Lower leg skin (tissue), 4 donors: ENCODE measurements at places on chromosomes 7 and 10.

DNA sequence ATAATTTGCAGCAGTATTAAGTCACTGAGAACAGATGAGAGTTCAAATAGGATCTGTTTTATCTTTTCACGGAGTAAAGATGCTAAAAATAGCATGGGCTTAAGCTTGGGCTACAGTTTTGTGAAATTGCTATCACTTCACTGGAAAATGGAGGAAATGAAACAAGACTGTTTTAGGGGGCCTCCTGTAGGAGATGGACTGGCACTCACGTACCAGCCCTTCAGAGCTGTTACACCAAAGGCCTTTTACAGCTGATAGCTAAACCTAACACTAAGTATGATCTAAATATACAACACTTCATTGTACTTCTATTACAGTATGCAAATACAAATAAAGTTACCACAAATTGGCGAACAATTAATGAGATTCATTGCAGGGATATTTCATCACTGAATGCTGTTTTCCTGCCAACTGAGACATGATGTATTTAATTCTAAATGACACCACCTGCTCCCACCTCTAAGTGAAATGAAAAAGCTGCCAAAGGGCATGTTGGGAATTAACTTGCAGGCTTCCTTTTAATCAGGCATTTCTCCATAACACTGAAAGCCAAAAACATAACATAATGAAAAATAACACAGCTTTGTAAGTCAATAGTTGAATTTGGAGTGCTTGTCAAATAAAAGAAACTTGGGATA is 304.5 kb upstream of the LRRN3 start:
- no peak for DNase-seq

GRCh38 chr7:45969940-45970339 is 48.9 kb upstream of the IGFBP3 start:
- DNase-seq: peak; percentile 34

- no peak for DNase-seq
Measured at GRCh38 chr7:24334012-24334411, 50.0 kb downstream of the NPY start.

GRCh38 chr7:25804154-25804553 is 347.8 kb upstream of the NFE2L3 start:
- no peak for DNase-seq

DNA sequence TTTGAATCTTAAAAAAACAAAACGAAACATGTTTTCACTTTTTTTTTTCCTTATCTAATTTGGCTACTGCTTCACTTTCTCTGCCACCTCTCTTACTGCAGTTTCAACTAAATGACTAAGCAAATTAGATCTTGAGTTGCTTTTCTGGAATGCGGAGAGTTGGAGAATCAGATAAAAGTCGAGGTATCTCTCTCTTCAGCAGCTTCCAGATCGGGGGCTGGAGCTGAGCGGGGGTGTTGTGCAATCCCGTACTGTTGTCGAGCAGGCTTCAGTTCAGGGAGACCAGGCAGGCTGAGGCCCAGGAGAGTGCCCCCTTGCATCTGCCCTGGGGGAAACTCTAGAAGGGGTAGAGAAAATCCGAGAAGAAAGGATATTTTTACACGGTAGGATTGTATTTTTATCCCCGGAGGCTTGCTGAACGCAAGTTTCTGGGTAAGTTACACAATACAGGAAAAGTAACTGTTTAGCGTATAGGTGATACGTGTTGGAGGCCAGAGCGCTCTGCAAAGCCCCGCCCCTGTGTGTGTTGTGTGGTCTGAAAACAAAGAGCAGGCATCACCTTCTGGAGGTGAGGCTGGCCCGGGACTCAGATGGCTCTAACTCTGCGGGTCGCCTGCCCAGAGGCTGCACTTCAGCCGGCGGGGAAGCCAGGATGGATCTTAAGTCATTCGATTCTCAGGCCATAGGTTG is 116.6 kb downstream of the KLF6 start:
- DNase-seq: no peak

DNA sequence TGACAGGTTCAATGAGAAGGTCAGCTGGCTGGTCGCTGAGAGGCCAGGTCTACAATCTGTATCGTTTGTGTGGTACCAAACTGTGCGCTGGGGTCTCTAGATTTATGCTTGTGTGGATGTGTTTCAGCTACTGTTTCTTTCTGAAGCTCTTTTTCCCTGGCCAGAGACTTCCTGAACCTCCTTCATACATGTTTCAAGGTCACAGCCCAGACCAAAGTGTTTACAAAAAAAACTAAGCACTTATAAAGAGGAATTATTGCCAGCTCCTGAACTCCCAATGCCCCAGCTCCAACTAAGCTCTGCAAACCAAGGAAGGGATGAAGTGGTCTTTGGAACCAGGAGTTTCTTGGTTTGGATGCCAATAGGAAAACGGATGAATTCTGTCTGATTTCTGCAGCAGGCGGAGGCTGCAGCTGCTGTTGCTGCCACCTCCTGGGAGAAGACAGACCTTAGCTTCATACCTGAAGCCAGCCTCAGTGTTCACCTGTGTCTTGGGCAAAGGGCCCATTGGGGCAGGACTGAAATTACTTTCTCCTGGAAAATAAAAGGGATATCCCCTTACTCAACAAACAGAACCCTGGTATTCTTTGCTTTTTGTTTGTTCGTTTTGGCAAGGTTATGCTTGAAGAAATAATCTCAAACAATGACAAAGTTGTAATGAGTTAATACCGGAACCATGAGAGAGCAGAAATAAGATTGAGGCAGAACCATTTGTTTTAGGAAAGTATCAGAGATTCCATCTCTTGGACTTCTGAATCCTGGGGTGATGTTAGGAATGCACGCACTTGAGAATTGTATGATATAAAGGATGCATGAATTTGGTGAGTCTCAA is 24.6 kb upstream of the MKLN1 start:
- DNase-seq: no peak

DNA sequence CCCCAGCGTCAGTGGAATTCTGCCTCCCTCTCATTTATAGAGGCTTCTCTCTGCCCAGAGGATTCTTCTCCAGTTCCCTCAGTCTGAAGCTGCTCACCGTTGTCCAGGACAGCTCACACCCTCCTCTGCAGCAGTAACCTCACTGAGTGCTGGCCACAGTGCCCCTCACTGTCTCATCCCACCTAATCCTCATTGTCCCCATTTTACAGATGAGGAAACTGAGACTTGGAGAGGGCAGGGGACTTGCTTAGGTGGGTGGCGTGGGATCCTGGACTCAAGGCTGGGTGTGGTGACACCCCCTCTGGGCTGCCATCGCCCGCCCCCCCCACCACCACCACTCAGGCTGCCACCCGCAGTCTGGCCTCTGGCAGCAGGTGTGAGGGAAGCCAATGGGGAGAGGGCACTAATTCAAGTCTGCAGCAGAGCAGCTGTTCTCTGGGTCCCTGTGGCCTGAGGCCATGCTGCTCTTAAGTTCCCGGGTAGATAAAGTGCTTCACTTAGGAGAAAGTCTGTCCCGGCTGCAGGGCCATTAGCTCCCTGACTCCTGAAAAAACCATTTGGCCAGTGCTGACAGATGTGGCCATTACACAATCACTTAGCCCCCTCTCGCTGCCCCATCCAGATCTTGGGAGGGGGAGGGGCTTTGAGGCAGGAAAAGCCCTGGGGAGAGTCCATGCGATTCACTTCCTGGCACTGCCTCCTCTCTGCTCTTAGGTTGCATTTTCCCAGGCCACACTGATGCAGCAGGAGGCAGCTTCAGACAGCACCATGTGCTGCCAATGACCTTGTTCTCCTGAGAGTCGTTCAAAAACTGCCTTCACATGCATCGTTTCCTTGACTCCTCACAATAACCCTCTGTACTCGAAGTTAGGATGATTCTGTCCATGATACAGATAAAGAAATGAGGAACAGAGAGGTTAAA is 36.3 kb downstream of the DRGX start:
- no peak for DNase-seq

DNA sequence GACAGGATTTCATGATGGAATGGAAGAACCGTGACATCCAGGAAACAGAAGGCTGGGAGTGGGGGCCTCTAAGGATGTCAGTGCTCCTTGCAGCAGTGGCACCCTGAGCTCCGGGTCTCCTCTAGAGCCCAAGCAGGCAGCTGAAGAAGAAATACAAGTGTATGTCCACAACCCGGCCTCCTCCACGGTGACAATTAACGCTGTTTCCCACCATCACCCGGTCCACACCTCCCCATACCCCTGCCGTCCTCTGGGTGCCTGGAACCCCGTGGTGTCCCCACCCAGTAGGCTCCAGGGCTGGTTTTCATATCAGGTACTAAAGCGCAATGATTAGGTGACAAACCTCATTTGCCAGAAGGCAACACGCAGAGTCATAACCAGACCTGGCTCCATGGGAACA is 30.3 kb downstream of the GRID1 start:
- DNase-seq: no peak

DNA sequence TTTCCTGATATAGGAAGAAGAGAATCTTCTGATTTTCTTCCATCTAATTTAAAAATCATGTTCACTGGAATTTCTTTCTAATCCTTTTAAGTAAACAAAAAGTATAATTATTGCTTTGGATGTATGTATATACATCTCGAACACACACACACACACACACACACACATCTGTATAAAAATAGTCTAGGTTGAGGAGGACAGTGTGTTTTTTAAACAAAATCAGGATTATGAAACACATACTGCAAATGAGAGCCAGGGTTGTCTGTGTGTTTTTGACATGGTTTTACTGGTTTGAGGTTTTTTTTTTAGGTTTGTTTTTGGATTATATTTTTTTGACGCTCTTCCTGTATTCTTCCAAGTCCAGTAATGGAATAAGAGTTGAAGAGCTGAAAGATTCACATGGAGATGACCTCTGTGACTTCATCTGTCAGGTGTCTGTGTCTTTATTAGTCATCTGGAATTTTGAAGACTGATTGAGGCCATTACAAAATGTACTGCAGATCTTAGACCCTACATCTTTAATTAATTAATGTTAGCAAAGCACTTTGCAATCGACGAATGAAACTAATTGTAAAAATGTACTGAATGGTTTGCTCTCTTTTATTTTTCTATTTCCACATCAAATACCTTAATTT is 237.1 kb downstream of the SUGCT start:
- DNase-seq: no peak

DNA sequence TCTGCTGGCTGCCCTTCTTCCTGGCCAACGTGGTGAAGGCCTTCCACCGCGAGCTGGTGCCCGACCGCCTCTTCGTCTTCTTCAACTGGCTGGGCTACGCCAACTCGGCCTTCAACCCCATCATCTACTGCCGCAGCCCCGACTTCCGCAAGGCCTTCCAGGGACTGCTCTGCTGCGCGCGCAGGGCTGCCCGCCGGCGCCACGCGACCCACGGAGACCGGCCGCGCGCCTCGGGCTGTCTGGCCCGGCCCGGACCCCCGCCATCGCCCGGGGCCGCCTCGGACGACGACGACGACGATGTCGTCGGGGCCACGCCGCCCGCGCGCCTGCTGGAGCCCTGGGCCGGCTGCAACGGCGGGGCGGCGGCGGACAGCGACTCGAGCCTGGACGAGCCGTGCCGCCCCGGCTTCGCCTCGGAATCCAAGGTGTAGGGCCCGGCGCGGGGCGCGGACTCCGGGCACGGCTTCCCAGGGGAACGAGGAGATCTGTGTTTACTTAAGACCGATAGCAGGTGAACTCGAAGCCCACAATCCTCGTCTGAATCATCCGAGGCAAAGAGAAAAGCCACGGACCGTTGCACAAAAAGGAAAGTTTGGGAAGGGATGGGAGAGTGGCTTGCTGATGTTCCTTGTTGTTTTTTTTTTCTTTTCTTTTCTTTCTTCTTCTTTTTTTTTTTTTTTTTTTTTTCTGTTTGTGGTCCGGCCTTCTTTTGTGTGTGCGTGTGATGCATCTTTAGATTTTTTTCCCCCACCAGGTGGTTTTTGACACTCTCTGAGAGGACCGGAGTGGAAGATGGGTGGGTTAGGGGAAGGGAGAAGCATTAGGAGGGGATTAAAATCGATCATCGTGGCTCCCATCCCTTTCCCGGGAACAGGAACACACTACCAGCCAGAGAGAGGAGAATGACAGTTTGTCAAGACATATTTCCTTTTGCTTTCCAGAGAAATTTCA is 1.7 kb downstream of the ADRB1 start:
- DNase-seq: peak; percentile 86

- no peak for DNase-seq
Measured at GRCh38 chr7:77476871-77477270, 60.2 kb upstream of the PTPN12 start.

- no peak for DNase-seq
Measured at GRCh38 chr7:6652446-6653011, 15.4 kb downstream of the ZNF316 start.

DNA sequence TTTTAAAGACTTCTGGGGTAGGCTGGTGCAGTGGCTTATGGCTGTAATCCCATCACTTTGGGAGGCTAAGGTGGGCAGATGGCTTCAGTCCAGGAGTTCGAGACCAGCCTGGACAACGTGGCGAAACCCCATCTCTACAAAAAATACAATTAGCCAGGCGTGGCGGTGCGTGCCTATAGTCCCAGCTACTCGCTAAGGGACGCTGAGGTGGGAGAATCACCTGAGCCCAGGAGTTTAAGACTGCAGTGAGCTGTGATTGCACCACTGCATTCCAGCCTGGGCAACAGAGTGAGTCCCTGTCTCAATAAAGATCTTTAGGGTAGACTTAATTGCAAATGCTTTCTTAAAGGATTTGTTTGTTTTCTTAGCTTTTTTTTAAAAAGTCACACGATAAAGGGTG is 29.3 kb downstream of the PTPN12 start:
- no peak for DNase-seq

- DNase-seq: no peak
Measured at GRCh38 chr10:114195079-114195478, 15.9 kb downstream of the TDRD1 start.

- DNase-seq: no peak
Measured at GRCh38 chr10:127737563-127738511, 852 bp downstream of the FOXI2 start.

DNA sequence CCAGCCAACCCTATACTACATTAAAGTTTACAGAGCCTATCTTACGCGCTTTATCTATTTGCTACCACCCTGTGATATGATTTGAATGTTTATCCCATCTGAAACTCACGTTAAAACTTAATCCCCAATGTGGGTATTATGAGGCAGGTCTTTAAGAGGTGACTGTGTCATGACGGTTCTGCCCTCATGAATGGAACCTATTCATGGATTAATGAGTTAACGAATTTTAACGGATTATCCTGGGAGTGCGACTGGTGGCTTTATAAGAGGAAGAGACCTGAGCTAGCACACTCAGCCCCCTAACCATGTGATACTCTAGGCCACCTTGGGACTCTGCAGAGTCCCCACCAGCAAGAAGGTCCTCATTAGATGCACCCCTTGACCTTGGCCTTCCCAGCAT is 37.8 kb downstream of the SRPK2 start:
- no peak for DNase-seq

DNA sequence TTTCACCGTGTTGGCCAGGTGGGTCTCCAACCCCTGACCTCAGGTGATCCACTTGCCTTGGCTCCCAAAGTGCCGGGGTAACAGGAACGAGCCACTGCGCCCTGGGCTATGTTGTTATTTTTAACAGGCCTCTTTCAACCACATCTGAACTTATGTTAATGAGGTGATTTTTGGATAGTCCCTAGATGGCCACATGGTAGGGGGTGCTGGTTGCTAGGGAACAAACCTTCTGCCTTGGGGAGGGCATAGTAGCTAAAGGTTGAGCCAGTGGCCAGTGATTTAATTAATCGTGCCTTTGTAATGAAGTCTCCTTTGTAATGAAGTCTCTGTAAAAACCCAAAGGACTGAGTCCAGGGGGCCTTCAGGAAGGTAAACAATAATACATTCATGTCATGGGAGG is 9.1 kb downstream of the COMTD1 start:
- DNase-seq: no peak
